ENCODE measurements at places on chromosomes 4 and X. TPM values are rescaled to one million over a fixed set of nuclear protein-coding genes. Genes with fewer than 3 reads are reported as not detected.

PHEX gene
- total RNA-seq, result 0.49 TPM

DNA sequence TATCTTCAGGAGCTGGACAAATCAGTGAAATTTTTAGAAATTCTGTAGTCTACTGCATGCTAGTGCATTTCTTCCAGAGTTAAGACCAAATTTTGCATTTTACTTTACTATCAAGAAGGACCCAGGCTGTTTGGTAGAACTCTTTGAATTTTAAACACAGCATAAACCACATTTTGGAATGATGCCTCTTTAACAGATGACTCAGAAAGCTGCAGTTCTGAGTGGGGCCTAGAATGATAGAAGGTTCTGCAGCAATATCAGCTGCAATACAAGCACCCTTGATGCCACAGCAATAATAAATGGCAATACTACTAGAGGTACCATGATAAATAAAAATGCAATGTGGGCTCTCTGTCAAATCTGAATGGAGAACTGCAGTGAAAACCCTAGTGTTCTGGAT, 198.7 kb downstream of the TMA16 start:
- peaks cover 3% of the 10 kb centered on the region for H3K27me3 ChIP-seq
- no peak overlapping the region for H3K4me3 ChIP-seq
- no peak for DNase-seq
- H3K27ac ChIP-seq, result no peak overlapping the region
- H3K36me3 ChIP-seq, result no peaks in the 10 kb centered on the region
- no peaks in the 10 kb centered on the region for H3K4me1 ChIP-seq

- H3K27ac ChIP-seq, result peak overlapping the region; percentile 79
- peak overlapping the region; percentile 81 for H3K4me3 ChIP-seq
- DNase-seq, result peak; percentile 82
- H3K36me3 ChIP-seq, result no peaks in the 10 kb centered on the region
Measured at GRCh38 chr4:1579001-1579900, 104.9 kb downstream of the FAM53A start.

TMPRSS11D gene
- not detected for total RNA-seq

DNA sequence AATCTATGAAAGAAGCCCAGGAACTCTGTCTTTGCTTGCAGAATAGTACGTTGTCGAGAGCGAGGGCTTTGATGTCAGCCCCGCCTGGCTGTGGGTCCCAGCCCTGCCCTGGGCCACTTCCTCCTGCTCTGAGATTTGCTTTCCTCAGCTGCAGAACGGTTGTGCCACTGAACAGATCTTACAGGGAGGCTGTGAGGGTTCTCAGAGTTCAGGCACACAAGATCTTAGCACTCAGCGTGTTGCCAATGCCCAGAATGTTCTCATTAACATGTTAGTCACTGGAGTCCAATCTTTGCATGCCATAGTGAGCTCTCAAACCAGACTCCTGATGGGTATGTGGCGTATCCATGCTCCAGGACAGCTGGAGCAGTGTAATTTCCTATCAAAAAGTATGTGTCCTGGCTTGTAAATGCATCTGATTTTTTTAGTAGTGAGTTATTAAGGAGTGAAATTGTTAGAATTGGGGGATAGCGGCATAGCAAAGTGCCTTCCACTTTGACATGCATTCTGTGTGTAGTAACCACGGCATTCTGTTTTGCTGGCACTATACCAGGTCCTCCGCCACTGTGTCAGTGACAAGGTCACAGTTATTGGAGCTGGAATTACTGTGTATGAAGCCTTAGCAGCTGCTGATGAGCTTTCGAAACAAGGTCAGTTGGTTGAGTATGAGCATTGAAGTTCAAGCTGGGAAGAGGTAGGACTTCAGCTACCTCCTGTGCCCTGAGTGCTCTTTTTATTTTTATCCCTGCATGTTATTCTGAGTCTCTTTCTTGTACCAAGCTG, 31.6 kb downstream of the TKTL1 start:
- peaks cover 36% of the 10 kb centered on the region for H3K4me1 ChIP-seq
- H3K27me3 ChIP-seq, result no peaks in the 10 kb centered on the region
- DNase-seq, result no peak
- no peak overlapping the region for H3K4me3 ChIP-seq
- no peaks in the 10 kb centered on the region for H3K36me3 ChIP-seq

MAGEB3 gene
- total RNA-seq, result not detected

GRCh38 chr4:66628146-66628545, 917.2 kb downstream of the CENPC start:
- no peaks in the 10 kb centered on the region for H3K27me3 ChIP-seq
- no peak overlapping the region for H3K4me3 ChIP-seq
- no peaks in the 10 kb centered on the region for H3K36me3 ChIP-seq

- DNase-seq, result no peak
- H3K27ac ChIP-seq, result no peak overlapping the region
- peaks cover 5% of the 10 kb centered on the region for H3K36me3 ChIP-seq
- no peaks in the 10 kb centered on the region for H3K27me3 ChIP-seq
Measured at GRCh38 chrX:139842326-139843185, 90.3 kb downstream of the ATP11C start.

- H3K36me3 ChIP-seq, result no peaks in the 10 kb centered on the region
- H3K4me1 ChIP-seq, result no peaks in the 10 kb centered on the region
- no peak overlapping the region for H3K27ac ChIP-seq
- H3K4me3 ChIP-seq, result no peak overlapping the region
Measured at GRCh38 chrX:119374736-119375135, 24.4 kb upstream of the SLC25A43 start.

FAM13A gene
- 2.4 TPM for total RNA-seq

- no peaks in the 10 kb centered on the region for H3K4me1 ChIP-seq
- H3K27me3 ChIP-seq, result no peaks in the 10 kb centered on the region
- DNase-seq, result no peak
- H3K4me3 ChIP-seq, result no peak overlapping the region
- H3K36me3 ChIP-seq, result no peaks in the 10 kb centered on the region
Measured at GRCh38 chrX:130443875-130444274, 42.1 kb downstream of the RBMX2 start.

DNA sequence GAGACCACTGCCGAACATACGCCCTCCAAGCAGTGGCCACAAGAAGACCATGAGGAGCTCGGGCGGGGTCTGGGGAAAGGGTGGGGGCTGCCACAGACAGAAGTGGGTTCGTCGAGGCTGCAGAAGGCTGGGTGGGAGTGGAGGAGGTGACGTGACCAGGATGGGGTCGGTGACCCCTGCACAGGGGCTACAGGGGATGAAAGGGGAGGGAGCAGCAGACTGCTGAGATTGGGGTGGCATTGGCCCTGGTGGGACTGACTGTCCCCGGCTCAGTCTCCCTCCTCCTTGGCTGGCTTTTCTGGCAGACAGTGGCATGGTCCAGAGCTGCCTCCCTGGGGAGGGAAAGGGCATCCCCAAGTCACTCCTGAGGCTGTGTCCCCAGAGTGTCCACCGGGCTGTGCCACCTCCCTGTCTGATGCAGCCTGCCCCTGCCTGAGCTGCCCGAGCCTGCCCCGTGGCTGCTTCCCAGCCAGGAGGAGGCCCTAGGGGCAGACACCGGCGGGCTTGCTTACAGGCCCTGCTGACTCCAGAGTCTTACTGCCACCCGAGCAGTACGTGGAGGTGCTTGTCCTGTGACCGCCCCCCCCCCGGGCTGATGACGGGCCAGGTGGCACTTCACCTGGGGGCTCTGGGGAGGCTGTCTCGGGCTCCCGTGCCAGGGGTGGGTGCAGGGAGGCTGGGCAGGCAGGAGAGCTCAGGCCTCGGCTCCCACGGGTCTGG, 7.2 kb downstream of the SH3BP2 start:
- no peaks in the 10 kb centered on the region for H3K27me3 ChIP-seq
- H3K4me1 ChIP-seq, result peaks cover 84% of the 10 kb centered on the region
- H3K36me3 ChIP-seq, result no peaks in the 10 kb centered on the region
- peak overlapping the region; percentile 75 for H3K27ac ChIP-seq
